Stimulated activated CD8-positive, alpha-beta memory T cell treated with anti-CD3 and anti-CD28 coated beads, Interleukin-4, amount 100 ng/mL, for 48 hours (primary cell): ENCODE measurements at places on chromosomes 7 and 10.

GRCh38 chr7:21305455-21306235, 122.2 kb upstream of the SP4 start:
- no peak for DNase-seq

DNA sequence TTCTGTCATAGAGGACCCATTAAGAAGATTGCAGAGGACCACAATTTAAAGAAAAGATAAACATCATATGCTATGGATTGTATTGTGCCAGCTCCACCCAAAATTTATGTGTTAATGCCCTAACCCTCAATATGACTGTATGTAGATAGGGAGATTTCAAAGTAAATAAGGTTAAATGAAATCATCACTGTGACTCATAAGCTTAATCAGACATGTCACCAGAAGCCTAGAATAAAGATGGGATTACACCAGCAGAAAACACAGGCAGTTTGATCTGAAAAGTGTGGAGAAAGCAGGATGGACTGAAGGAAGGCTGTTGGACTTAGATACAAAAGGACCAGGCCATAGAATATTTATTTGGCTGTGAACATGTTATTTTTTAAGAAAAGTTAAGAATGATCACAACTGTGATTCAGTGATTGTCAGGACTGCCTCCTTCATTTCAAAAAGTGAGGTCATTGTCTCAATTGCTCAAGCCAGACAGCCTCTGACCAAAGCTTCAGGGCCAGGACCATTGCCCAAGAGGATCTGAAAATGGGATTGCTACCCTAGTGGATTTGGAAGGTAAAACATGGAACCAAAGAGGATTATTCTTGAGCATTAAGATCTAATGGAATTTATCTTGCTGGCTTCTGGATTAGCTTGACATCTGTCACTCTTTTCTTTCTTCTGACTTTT, 270.8 kb upstream of the POM121L12 start:
- no peak for DNase-seq

DNA sequence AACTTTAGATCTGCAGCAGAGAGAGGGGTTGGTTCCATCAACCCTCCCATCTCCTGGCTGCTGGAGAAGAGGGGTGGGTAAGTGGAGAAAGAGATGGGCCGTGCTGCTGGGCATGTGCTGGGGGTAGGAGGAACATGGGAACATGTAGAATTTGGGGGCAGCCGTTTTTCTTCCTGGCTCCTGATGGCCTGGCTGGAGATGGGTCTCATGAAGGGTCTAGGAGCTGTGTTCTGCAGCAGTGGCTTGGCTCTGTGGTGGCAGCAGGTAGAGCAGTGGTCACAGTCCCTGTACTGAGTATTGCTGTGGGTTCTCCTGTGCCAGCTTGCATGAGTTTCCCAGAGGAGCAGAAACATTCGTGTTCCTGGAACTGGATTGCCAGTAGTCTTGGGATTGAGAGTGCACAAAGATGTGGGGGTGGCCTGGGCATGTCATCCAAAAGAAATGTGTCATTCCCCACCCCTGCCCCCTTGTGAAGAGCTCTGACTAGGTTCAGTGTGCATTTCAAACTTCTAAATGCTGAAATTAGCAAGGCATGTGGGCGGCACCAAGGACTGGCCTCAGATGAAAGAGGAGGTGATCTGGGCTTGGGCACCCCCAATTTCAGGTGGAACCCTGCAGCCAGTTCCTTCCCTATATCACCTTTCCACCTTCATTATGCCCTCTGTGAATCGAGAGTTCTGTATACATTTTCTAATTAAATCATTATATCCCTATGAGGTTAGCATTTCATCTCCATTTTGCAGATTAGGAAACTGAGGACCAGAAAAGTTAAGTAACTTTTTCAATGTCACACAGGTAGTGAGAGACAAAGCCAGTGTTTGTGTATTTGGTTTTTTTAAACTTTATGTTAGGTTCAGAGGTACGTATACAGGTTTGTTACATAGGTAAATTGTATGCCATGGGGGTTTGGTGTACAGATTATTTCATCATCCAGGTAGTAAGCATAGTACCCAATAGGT, 2.1 kb downstream of the CHST3 start:
- DNase-seq, result no peak

DNA sequence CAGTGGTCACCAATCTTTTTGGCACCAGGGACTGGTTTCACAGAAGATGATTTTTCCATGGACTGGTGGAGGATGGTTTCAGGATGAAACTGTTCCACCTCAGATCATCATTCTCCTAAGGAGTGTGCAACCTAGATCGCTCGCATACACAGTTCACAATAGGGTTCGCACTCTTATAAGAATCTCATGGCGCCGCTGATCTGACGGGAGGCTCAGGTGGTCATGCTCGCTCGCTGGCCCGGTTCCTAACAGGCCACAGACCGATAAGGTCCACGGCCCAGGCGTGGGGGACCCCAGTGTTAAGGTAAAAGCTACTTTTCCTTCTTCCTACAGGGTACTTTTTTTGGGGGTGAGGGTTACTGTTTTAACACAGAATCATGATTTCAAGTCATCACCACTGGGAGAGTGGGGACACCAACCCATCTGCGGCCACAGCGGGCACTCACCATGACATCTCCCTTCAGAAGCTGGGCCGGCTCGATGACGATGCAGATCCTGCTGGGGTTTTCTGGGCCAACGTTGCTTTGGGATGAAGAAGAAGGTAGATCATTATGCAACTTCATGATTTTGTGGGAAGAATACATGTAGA, 170.5 kb downstream of the TNS3 start:
- no peak for DNase-seq

DNA sequence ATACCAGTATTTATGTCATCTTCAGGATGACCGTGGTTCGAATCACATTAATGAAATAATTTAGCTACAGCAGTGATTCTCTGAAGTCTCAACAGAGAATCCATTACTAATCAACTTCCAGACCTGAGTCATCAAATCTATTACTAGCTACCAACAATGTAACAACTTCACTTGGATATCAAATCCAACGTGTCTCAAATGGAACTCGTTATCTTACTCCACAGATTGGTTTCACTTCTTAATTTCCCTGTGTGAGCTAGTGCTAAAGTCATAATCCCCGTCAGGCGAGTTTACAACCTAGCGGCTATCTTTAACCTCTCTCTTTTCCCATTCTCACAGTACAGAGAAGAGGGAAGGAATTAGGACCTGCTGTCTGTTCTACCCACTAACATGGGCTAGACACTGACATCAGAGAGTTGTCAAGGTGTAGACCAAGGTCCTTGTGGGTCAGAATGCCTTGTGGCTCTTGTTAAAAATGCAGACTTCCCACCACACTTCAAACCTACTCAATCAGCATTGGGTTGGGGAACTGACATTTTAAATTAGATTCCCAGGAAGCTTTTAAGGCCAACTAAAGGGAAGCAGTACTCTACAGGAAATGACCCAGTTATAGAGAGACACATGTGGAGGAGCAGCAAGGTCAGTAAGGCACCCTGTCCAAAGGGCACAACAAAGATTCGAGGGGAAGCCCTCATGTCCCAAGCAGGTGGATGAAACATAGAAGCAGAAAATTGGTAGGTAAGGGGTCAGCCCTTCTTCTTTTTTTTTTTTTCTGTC, 57.3 kb upstream of the GSAP start:
- no peak for DNase-seq

DNA sequence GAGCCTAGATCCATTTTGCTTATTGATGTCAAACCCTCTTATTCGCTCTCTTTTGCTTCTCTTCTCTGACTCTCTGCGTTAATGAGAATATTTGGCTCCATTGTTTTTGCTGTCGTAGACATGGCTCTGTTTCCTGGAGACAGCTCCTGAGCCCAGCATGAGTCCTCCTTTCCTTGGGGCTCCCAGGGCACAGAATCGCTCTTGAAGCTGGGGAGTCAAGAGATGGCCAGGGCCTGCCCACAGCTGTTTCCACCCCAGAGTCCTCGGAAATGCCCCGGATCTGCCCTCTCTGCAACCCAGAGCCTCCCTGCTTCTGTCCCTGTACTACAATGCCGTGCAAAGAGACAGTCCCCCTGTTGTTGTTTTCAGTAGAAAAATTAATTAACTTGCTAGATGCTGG, 566.7 kb upstream of the FOXK1 start:
- DNase-seq, result no peak

GRCh38 chr7:42240416-42240815, 3.4 kb upstream of the GLI3 start:
- DNase-seq, result no peak

DNA sequence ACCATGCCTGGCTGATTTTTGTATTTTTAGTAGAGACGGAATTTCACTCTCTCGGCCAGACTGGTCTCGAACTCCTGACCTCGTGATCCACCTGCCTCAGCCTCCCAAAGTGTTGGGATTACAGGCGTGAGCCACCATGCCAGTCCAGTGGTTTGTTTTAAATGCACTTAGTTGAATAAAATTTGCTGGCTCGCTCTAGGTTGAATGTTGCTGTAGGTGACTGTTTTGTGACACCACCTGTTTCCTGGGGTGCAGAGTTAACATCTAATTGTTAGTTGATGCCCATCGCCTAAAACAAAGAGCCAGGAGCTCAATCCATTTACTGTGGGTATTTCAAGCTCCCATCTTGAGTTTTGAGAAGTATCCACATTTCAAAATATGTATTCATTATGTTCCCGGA, 31.2 kb downstream of the MGAM2 start:
- DNase-seq, result no peak

DNA sequence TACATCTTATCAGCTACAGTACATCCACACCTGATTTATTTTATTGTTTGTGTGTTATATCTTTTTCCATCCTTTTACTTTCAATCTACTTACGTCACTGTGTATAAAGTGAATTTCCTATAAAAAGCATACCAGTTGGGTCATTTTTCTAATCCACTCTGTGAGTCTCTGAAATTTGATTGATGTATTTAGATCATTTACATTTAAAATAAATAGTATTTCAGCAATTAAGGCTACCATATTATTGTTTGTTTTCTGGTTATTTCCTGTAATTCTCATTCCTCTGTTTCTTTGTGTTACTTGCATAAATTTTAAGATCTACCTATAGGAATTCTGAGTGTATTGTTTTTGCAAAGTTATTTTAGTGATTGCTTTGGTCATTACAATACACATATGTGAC, 53.7 kb downstream of the VSTM4 start:
- no peak for DNase-seq

DNA sequence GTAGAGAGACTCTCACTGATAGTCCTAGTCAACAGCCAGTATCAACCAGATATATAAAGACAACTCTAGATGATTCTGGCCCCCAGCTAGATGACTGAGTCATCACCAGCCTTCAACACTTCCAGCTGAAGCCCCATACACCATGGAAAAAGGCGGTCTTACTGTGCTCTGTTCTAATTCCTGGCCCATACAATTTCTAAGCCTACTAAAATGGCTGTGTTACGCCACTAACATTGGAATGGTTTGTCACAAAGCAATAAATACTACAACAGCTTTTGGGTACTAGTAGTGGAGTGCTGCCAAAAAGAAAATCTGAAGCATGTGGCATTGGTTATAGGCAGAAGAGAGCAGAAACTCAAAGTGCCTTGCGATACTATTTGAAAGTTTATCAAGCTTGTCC, 13.0 kb upstream of the TES start:
- DNase-seq, result no peak

- DNase-seq, result no peak
Measured at GRCh38 chr10:73911553-73912004, 647 bp downstream of the PLAU start.

GRCh38 chr10:110978204-110978603, 58.8 kb downstream of the SHOC2 start:
- no peak for DNase-seq
